ENCODE measurements at places on chromosomes 4 and X.

DNA sequence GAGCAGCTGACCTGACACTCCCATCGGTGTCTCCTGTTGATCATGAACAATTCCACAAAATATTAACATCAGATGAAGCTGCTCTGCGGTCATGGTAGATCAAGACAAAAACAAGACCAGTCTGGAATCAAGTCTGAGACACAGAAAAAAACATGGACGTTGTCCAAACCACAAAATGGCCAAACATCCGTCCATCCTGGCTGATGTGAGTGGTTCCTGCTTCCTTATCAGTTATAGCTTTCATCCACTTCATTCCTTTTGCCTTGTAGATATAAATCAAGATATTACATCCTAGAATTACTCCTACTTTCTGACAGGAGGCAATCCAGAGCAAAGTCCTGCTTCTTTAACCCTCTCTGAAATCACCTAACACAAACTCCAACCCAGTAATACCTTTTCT is 28.8 kb upstream of the PCSK1N start:
- DNase-seq, result no peak

- no peak for DNase-seq
These were observed 24.3 kb upstream of the CD38 start for GRCh38 chr4:15753786-15754185.

DNA sequence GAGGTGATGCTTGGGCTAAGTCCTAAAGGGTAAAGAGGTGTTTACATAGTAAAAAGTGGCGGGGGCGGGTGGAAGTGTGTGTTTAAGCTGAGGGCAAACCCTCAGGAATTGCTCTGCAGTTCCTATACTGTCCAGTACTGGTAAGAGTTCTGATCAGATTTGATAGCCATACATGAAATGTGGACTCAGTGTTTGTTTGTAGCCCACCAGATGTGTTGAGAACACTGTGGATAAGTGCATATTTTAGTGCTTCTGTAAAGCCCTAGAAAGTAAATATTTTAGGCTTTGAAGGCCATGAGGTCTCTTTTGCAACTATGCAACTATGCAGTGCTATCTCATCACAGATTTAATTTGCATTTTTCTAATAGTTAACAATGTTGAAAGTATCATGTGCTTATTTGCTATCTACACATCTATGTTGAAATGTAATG is 80.7 kb upstream of the EOLA2 start:
- DNase-seq, result no peak

- DNase-seq, result no peak
These were observed 12.5 kb downstream of the SEC24D start for GRCh38 chr4:118823471-118823870.

DNA sequence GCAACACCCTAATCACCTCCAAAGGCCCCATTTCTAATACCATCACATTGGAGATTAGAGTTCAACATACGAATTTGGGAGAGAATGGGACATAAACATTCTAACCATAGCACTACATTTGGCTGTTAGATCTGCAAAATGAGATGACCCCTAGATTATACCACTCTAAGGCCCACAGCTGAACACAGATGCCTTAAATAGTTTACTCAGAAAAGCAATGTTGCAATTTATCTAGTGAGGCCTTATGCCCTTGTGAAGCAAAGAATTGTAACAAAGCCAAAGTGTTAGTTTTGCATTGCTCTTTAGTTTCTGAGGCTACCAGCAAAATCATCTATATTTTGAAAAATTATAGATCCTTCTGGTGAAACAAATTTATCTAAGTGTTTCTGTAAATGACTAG is 31.6 kb upstream of the ARHGEF6 start:
- no peak for DNase-seq

GRCh38 chrX:46569621-46570020 is 3.9 kb upstream of the CHST7 start:
- DNase-seq, result no peak

DNA sequence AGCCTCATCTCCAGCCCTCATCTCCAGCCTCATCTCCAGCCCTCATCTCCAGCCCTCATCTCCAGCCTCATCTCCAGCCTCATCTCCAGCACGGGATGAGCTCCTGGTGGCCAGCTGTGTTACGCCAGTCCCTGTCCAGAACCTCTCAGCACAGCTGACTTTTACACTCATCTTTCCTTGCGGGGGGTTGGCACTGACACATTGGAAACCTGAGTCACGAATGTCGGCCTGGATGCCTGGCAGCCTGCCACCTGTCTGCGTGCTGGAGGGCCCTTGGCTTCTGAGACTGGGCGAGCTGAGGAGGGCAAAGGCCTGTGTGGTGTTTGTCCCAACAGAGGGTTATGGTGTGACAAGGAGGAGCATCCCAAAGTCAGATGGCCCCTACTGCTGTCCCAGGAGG is 66.1 kb upstream of the HGFAC start:
- no peak for DNase-seq

- DNase-seq, result peak; percentile 25
These were observed 840 bp upstream of the CLCN3 start for GRCh38 chr4:169619518-169619957.

GRCh38 chrX:115972717-115973116 is 197.8 kb upstream of the AGTR2 start:
- no peak for DNase-seq

GRCh38 chr4:8866828-8867623 is 4.6 kb downstream of the HMX1 start:
- no peak for DNase-seq

DNA sequence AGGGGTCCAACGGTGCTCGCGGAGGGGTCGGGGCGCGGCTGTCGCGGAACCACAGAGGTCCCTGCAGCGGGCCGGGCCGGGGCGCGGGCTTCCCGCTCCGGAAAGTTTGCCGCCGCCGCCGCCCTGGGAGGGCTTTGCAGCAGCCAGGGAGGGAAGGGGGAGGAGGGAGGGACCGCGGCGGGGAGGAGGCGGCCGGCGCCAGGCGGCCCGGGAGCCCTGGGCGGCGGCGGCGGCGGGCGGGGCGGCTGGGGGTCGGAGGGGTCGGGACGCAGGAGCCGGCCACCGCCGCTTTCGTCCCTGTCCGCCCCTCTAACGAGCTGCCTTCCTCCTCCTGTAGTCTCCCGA is 375 bp downstream of the FGFR3 start:
- DNase-seq, result no peak

DNA sequence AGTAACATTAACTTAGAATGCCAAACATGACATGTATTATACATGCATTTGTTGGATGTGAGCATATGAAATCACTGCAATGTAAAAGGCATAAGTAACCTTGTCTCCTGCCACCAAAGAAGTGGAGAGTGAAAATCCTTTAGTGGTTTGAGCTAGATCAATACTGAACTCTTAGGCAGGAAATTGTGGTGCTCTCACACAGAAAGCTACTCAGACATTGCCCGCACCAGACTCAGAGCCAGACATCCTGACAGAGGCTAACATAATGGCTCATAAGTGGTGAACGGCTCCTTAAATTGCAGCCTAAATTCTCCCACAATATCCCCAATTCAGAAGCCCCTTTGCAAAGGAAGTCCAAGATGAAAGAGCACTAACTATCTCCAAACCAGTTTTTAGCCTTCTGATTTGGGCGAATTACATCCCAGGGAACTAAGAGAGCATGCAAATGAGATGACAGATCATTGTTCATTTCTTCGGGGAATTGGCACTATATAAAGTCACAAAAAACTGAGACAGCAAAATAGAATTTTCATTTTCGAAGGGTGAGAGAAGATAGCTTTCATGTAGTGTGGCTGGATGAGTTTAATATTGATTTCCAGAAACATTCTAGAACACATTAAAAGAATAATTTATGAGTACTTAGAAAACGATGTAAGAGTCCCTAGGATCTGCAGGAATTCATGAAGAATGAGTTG is 233.6 kb upstream of the RPS6KA3 start:
- DNase-seq, result no peak

- DNase-seq, result no peak
These were observed 272.1 kb upstream of the HS3ST1 start for GRCh38 chr4:11700751-11701226.

- no peak for DNase-seq
These were observed 504.3 kb upstream of the ZFP42 start for GRCh38 chr4:187491286-187491685.

GRCh38 chrX:101348452-101349192 is at the start of gene TIMM8A:
TIMM8A (minus strand) TSS chrX:101348742; CDS start chrX:101348664, 78 bp downstream.
- DNase-seq, result peak; percentile 63

- no peak for DNase-seq
These were observed 56.6 kb upstream of the TNIP3 start for GRCh38 chr4:121220698-121221097.

DNA sequence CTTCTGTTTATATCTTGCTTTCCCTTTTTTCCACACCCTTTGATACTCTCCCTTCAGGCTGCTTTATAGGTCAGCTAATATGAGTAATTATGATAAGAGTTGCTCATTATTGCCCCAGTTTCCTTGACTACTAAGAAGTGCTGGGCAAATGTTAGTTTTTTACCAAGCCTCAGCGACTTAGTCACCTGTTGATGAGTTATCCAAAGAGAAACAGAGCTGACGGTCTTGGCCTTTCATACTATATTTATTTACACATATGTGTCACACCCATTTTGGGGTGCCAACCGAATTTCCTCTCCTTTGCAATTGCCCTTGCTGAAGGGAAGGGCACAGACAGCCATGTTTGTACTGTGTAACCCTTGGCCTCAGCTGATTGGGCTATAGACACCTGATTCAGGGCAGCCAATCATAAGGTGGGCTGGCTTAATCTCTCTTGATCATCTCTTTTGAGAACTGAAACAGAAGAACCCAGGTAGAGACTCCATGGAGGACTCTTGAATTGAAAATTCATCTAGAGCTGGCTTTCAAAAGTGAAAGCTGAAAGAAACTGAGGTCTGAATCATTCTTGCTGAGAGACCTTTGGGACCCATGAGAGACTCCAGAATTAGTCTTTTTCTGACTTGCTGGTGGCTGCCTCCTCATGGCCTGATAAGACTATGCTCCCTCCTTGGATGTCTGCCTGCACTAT is 111.7 kb upstream of the RPS6KA3 start:
- DNase-seq, result no peak

DNA sequence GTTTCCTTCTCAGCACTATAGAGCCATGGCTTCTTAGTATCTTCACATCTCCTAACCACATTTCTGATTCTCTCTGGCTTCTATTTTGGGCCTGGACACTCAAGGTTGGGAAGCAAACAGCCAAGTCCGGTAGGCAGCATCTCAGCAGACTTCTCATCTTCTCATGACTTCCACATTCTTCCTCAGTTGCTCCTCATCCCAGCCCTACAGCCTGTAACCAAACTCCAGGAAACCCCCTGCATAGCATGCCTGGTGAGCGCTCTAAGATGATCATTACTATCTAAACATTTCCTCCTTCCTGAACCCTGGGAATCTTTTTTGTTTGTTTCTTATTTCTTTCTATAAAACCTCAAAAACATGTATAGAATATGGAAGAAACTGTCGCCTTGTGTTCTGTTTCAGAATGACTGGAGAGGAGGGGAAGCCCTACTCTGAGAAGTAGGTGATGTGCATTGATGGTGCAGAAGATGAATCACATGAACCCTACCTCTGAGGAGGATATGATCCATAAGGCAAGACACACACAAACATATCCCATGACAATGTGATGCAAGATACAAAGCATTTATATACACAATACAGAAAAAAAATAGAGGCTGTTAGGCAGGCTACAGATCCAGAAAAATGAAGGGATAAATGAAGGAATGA is 219.8 kb upstream of the GYPA start:
- no peak for DNase-seq

DNA sequence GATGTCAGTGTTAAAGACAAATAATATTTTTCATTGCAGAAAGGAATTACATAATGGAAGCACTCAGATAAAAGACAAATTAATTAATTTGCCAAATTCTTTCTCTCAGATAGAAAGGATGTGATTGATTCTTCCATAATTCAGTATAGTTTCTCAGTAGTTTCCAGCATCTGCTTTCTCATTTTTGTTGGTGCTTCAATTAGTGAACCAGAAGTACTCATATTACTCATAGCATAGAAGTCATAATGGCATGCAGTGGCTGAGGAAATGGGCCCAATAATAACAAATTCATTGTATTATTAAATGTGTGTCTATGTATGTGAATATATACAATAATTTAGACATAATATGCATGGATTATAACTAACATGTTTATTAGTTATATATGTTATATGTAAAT is 393.3 kb upstream of the TRAM1L1 start:
- no peak for DNase-seq

DNA sequence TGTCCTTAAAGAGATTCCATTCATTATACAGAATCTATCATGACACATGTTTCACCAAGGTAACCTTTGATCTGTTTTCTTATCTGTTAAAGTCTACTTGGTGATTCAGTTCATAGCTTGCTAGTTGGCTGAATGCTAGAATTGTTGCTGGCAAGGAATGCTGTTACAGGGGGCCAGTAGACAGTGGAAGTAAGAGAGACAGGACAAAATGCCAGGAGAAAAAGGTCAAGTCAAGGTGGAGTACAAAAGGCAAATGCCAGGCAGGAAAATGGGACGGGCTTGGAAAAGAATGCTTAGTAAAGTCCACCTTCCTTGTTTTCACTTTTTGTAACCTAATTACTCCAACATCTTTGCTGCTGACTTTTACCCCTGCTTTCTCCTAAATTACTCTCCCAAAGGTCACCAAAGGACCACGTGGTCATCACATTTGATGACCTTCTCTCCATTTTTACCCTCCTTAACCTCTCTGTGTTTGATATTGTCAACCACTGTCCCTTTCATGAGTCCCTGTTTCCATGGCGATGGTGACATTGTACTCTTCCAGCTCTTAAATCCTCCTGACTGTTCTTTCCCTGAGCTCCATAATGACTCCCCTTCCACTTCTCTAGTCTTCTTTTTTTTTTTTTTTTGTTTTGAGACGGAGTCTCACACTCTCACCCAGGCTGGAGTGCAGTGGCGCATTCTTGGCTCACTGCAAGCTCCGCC is 24.5 kb upstream of the TAPT1 start:
- no peak for DNase-seq

GRCh38 chr4:38723726-38724474 is 58.9 kb downstream of the TLR10 start:
- no peak for DNase-seq

DNA sequence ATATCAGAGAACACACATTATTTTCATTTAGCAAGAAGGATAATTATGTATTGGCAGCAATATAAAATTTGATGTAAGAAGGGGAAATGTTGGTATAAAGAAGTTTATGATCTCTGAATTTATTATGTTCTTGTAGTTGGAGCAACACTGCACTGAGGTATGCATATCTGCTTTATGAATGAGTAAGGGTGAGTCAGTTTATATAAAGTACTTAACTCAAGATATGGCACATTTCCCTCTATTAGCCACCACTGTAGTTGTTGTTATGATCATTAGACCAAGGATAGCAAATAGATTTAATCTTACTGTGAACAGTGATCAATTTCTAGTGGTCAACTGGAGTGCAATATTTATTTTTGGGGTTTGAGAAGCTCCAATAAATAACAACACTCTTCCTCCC is 66.6 kb downstream of the SNX25 start:
- no peak for DNase-seq

DNA sequence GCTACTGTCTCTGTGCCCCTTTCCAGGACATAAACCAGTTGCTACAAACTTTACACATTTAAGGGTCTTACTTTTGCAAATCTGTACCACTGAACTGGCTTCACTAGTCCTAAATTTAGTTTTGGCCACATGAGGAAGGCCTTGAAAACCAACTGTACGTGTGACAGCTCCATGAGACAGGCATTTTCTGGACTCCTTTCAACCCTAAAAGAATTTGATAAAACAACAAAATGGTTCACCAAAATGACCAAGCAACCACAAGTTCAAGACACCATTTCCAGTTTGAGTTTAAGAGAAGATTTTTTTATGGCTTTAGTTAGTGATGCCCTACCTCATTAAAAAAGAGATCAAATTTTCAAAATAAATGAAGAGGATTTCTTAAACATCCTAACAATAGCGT is 246.4 kb downstream of the ZNF674 start:
- DNase-seq, result no peak

- DNase-seq, result no peak
These were observed 549.7 kb downstream of the IL1RAPL1 start for GRCh38 chrX:29136904-29137303.

GRCh38 chr4:98468709-98469108 is 189.7 kb downstream of the TSPAN5 start:
- no peak for DNase-seq

All from activated T-helper 9 cell treated with anti-CD3 and anti-CD28 coated beads, Interleukin-2, amount 50 U/mL, for 16 hours (primary cell).